ENCODE measurements at places on chromosomes 7 and 10. TPM values are rescaled to one million over a fixed set of nuclear protein-coding genes. Genes with fewer than 3 reads are reported as not detected.

- no peaks in the 10 kb centered on the region for H3K36me3 ChIP-seq
- no peak for DNase-seq
- H3K27me3 ChIP-seq: no peaks in the 10 kb centered on the region
- no peak overlapping the region for H3K27ac ChIP-seq
These were observed 126.4 kb upstream of the GHITM start for GRCh38 chr10:84012831-84013458.

Gene GNAT3
- not detected for total RNA-seq

Gene SUN3
- not detected for total RNA-seq

DNA sequence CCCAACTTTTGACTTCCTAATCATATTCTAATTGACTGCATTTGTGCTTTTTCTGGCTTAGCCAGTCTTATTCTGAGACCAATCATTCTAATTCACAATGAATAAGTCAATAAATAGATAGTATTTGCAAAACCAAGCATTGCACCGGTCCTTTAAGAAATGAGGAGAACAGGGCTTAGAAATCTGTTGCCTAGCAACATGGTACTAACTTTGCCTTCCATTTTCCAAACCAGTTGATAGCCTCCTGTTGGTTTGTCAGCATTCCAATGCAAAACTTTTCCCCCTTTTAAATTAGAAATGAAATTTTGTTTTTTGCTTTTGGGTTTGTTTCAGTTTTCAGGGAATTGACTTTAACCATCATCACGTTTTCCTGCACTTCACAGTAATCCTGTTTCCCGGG, 603.5 kb upstream of the NRP1 start:
- no peak overlapping the region for H3K4me3 ChIP-seq
- H3K4me1 ChIP-seq: no peaks in the 10 kb centered on the region
- no peaks in the 10 kb centered on the region for H3K27me3 ChIP-seq
- no peak overlapping the region for H3K27ac ChIP-seq
- no peak for DNase-seq

Gene BMPER
- 14.0 TPM for total RNA-seq

GRCh38 chr10:123678376-123678775, 12.2 kb downstream of the GPR26 start:
- no peaks in the 10 kb centered on the region for H3K27me3 ChIP-seq
- no peak overlapping the region for H3K27ac ChIP-seq
- no peak for DNase-seq
- H3K4me1 ChIP-seq: no peaks in the 10 kb centered on the region
- H3K4me3 ChIP-seq: no peak overlapping the region

Gene HELLS
- 10.8 TPM for total RNA-seq

Gene GRID2IP
- total RNA-seq: 0.39 TPM

Gene HOXA6
- total RNA-seq: 6.3 TPM

GRCh38 chr7:130903358-130903974, 169.5 kb upstream of the KLF14 start:
- DNase-seq: no peak
- peaks cover 13% of the 10 kb centered on the region for H3K4me1 ChIP-seq

DNA sequence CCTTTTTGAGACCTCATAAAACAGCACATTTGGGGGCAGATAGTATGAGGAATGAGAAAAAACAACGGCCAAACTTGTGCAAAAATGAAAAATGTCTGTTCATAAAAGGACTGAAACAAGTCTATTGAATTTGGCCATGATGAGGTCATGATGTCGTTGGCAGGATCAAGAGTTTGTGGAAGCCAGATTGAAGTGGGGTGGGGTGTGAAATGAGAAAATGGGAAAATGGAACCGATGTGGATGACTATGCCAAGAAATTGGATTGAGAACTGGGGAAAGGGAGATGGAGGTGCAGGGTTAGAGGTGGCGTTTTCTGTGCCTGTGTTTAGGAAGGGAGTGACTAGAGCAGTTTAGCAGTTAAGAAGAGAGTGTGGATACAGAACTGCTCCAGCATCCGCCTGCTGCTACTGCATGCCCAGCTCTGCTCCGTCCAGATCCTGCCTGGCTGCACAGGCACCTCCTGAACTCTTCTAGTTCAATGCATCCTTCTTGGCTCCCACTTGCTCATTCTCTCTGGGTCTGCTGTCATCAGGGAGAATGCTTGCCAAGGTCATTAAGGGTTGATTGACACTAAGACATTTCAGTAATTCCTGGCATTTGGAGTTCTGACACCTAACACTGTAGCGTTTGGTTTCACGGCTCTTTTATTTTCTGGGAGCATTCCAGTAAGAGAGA, 111.9 kb downstream of the GALNT17 start:
- H3K27me3 ChIP-seq: no peaks in the 10 kb centered on the region
- H3K27ac ChIP-seq: no peak overlapping the region
- no peaks in the 10 kb centered on the region for H3K36me3 ChIP-seq
- peaks cover 8% of the 10 kb centered on the region for H3K4me1 ChIP-seq
- no peak overlapping the region for H3K4me3 ChIP-seq

DNA sequence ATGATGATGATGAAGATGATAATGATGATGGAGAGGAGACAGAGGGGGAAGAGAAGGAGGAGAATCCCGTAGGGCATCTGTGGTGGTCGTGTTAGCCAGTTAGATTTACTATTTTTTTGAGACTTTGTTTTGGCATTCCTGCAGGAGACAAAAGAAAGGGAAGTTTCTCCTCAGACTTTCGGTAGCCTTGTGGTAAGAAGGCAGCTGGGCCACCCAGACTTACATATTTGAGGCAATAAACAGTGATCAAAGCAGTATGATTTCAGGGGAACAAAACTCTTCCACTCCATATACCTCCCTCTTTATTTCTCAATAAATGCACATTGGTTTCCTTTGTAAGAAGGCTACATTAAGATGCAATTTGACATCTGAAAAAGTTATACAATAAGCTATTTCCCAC, 32.4 kb upstream of the BICC1 start:
- no peak overlapping the region for H3K4me3 ChIP-seq
- no peak overlapping the region for H3K27ac ChIP-seq
- no peak for DNase-seq
- no peaks in the 10 kb centered on the region for H3K27me3 ChIP-seq
- no peaks in the 10 kb centered on the region for H3K36me3 ChIP-seq

DNA sequence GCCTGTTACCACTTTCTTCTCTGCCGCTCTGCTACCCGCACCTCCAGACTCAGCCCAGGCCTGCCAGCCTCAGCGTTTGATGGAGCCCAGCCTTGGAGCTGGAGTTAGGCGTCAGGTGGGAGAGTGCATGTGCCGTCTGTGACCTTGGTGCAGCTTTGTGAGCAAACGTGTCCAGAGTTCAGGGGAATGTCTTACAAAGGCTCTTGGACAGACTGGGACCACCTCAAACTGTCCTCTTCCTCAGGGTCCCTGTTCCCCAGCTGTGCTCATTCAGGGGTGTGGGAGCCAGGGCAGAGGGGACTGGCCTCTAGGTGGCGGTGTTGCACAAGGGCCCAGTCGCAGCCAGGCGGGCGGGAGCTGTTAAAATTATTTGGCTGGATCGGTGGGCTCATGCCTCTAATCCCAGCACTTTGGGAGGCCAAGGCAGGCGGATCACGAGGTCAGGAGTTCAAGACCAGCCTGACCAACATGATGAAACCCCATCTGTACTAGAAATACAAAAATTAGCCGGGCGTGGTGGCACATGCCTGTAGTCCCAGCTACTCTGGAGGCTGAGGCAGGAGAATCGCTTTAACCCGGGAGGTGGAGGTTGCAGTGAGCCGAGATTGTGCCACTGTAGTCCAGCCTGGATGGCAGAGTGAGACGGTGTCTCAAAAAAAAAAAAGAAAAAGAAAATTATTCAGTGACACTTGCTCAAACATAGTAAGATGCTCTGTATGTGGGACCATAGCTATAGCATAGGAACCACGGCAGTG, 89.2 kb downstream of the ADCY1 start:
- no peaks in the 10 kb centered on the region for H3K4me1 ChIP-seq
- H3K27ac ChIP-seq: no peak overlapping the region
- no peaks in the 10 kb centered on the region for H3K36me3 ChIP-seq
- no peak for DNase-seq

GRCh38 chr10:115171392-115171960, 78.3 kb downstream of the ATRNL1 start:
- H3K36me3 ChIP-seq: no peaks in the 10 kb centered on the region
- no peak overlapping the region for H3K27ac ChIP-seq
- H3K4me1 ChIP-seq: no peaks in the 10 kb centered on the region
- H3K4me3 ChIP-seq: no peak overlapping the region
- DNase-seq: no peak

GRCh38 chr7:76133164-76133775, 68.4 kb upstream of the SRRM3 start:
- H3K4me3 ChIP-seq: no peak overlapping the region
- DNase-seq: no peak
- no peak overlapping the region for H3K27ac ChIP-seq
- no peaks in the 10 kb centered on the region for H3K27me3 ChIP-seq
- no peaks in the 10 kb centered on the region for H3K36me3 ChIP-seq

Data from aorta (tissue), 5 donors.